ENCODE measurements at places on chromosomes 1 and 21.

GRCh38 chr1:171833091-171833825, 8.0 kb upstream of the DNM3 start:
- peak; percentile 23 for DNase-seq

DNA sequence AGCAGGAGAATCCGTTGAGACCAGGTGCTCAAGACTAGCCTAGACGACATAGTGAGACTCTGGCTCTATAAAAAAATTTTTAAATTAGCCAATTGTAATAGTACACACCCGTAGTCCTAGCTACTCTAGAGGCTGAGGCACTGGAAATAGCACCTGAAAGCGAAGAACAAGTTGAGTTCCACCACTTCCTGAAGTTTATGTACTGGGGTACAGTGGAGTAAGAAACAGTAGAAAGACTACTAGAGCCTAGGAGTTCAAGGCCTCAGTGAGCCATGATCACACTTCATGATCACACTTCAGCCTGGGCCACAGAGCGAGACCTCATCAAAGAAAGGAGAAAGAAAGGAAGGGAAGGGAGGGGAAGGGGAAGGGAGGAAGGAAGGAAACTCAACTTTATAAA, 19.8 kb downstream of the RSBN1 start:
- DNase-seq: no peak

- DNase-seq: no peak
Measured at GRCh38 chr1:14487671-14488070, 110.8 kb upstream of the KAZN start.

DNA sequence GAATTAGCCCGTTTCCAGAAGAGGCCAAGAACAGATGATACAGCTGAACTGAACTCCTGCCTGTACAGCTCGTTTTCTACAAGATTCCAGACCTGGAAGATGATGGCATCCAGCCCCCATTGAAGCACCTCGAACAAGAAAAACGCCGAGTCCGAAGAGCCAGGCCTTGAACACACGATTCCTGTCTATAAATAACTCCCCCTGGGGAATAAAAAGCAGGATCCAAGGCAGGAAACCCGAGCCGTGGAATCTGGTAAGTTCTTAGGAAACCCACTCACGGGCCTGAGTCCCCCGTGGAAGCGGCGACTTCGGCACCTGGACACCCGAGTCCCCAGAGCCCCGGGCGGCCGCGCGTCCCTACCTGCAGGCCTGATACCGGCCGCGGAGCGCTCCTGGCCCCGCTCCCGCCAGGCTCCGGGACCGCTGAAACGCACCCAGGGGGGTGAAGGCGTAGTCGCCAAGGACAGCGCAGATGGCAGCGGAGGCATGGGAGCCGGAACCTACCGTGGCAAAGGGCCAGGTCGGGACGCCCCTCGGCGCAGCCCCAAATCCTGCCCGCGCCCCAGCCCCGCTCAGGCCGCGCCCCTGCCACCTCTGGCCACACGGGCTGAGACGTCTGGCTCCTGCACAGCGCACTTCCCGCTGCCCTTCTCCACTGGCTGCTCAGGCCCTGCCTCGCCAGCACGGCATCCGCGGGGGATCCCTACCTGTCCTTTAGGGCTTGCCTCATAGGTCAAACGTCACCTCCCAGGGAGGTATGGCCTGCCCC, 14.0 kb upstream of the HLCS start:
- DNase-seq: no peak

- DNase-seq: no peak
Measured at GRCh38 chr1:36754366-36754765, 271.7 kb upstream of the CSF3R start.

Measured in fibroblast of skin of abdomen (primary cell).